ENCODE measurements at places on chromosomes 7 and 10.

- no peak for DNase-seq
These were observed 77.9 kb upstream of the ADO start for GRCh38 chr10:62726638-62727037.

GRCh38 chr7:104859754-104860426 is 154.1 kb upstream of the KMT2E start:
- DNase-seq: no peak

DNA sequence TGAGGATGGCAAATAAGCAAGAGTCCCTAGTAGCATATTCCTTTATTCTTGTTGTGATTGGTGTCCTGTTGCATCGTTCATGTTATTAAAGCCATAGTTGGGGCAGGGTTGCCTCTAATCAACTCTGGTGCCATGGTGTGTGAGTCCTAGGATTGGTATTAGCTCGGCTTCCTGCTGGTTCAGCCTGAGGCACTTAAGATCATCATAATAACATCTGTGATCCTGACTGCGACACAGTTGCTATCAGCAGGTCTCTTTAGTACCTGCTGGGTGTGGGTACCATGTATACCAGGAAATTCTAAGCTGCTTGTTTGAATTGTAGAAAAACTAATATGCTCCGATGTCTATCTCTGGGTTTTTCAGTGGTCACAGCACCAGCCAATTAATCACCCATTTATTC is 1.6 kb downstream of the WEE2 start:
- DNase-seq: no peak

DNA sequence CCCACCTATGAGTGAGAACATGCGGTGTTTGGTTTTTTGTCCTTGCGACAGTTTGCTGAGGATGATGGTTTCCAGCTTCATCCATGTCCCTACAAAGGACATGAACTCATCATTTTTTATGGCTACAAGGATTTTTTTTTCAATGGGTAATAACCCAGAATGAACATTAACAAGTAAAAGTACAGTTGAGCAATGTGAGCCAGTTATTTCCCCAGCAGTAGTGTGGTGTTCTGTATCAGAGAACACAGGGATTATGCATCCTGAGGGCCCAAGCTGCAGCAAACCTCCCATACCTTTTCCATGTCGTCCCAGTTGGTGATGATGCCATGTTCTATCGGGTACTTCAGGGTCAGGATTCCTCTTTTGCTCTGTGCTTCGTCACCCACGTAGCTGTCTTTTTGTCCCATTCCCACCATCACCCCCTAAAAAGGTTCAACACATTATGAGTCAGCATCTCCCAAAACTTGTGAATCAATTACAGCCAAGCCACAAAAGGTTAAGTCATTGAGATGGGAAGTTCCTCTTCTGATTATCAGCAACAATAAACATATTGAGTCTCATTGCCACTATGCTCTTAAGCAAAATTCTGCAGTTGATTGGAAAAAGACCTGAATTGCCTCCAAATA is 5.5 kb downstream of the ACTA2 start:
- DNase-seq: no peak

DNA sequence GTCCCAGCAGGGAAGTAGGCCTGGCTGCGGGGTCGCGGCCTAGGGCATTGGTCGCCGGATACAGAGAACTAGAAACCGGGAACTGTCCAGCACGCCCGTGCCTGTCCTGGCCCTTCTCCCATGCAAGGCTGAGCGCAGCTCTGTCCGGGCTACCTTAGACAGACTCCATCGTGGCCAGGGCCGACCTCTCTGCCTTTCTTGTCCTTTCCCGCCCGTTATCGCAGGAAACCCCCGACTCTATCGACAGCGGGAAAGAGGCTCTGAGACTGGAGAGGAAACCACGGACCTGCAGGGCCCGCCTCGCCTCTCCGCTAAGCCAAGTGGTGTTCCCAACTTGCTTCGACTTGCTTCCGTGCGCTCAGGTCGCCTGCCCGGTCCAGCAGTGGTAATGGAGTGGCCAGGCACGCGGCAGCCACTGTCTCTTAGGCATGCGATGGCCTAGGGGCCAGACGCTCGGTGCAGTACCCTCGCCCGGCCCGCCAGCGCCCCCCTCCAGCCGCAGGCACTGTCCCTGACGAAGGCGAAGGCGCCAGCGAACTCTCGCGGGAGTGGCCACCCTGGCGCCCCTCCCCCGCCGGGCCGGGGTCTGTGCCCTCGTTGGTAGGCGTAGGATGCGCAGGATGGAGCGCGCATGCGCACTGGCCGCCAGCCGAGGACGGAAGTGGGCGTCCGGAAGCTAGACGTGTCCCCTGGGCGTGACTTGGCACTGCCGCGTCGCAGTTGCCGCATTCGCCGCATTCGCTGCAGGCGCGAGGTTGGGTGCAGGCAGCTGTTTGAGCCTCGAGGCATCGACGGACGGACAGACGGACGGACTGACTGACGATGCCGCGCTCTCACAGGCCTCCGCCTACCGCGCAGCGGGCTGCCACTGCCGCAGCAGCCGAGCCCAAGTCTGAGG is 54.4 kb downstream of the MCMBP start:
- DNase-seq: no peak

DNA sequence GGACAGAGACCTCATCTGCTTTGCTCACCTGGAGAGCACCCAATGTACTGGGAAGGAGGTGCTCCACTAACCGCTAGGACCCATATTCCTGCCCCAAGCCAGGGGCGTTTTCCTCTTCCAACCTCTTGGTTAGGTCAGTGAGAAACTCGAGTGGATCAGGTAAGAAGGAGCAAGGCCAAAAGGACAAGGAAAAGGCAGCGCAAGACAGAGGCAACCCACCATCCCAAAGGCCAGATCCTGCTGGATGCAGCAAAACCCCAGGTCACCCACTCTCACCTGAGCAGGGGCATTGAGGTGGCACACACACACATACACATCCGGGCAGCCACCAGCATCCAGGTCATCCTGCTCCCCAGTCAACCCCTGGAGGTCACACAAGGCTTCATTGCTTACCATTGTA is 105.1 kb downstream of the GRID1 start:
- no peak for DNase-seq

DNA sequence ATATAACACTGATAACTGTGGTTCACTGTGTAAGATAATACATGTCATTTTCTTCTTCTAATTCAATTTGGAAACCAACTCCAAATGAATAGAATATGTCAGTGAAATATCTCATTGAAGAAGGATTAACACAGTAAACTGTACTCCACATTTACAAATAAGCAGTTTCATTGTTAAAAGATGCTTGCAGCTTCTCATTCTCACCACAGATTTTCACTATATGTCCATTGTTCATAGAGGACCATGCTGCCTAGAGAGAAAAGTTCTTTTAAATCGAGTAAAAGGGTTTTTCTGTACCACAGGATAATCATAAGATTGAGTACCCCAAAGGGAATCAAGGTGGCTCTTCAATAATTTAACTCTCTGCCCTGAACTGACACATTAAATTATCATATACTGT is 165.5 kb downstream of the LRRN3 start:
- no peak for DNase-seq

- DNase-seq: no peak
These were observed 621.3 kb downstream of the KCNMA1 start for GRCh38 chr10:77016278-77016815.

GRCh38 chr10:72637398-72637857 is 11.5 kb upstream of the MICU1 start:
- DNase-seq: no peak

- DNase-seq: peak; percentile 55
These were observed 104.0 kb downstream of the SLIT1 start for GRCh38 chr10:97081621-97082235.

GRCh38 chr10:92757711-92758104 is 68.0 kb downstream of the HHEX start:
- no peak for DNase-seq

- no peak for DNase-seq
These were observed 951.1 kb downstream of the NRG3 start for GRCh38 chr10:82826132-82826531.

- peak; percentile 69 for DNase-seq
These were observed 8.3 kb downstream of the PCBD1 start for GRCh38 chr10:70880077-70880534.

GRCh38 chr7:140027858-140028257 is 34.9 kb downstream of the PARP12 start:
- DNase-seq: no peak
